Activated CD4-positive, alpha-beta memory T cell treated with anti-CD3 and anti-CD28 coated beads for 36 hours (primary cell): ENCODE measurements at places on chromosomes 13 and 19. TPM values are rescaled to one million over a fixed set of nuclear protein-coding genes. Genes with fewer than 3 reads are reported as not detected.

PRTN3 gene
- not detected for total RNA-seq

DNA sequence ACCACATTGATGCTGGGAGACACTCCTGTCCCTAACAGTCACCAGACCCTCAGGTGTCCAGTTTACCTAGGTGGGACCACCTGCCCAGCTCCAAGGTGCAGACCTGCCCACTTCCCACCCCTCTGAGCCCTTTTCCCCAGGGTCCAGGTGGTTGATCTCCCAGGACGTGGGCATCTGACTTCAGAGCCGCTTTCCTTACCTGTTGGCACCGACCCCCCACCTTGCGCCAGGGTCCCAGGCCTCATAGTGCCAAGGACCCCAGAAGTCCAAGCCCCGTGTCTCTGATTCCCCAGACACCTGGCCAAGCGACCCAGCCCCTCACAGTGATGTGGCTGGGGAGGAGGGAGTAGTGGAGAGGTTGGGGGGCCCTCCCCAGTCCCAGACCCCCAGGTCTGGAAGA lies 9.6 kb upstream of the BBC3 start:
- no peak overlapping the region for H3K4me3 ChIP-seq
- no peak for DNase-seq
- no peak overlapping the region for H3K27ac ChIP-seq
- peaks cover 26% of the 10 kb centered on the region for H3K4me1 ChIP-seq
- H3K36me3 ChIP-seq, result no peaks in the 10 kb centered on the region

FCER2 gene
- total RNA-seq, result 4.1 TPM

PTPRH gene
- not detected for total RNA-seq

- no peak for DNase-seq
- H3K36me3 ChIP-seq, result no peaks in the 10 kb centered on the region
- no peak overlapping the region for H3K4me3 ChIP-seq
- H3K4me1 ChIP-seq, result no peaks in the 10 kb centered on the region
- no peaks in the 10 kb centered on the region for H3K27me3 ChIP-seq
Observed at GRCh38 chr13:86601351-86601750, 802.1 kb upstream of the SLITRK6 start.

LHB gene
- 0.48 TPM for total RNA-seq

CASP14 gene
- total RNA-seq, result not detected

DNA sequence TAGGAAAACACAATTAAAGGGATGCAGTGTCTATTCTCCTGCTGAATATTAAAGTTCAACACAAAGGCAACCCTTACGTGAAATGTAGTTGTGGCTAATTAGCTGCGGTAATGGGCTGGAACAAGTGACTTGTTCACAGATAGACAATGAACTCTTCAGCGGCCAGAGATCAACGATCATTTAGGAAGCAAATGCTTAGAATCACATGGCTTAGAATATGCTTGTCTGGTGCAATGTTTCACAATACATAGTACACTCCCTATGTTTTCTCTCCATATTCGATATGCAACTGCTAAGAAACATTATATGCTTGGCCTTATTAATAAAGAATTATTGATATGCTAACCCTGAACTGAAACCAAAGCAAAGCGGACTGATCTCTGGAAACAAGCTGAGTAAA lies 25.7 kb upstream of the MTUS2 start:
- no peaks in the 10 kb centered on the region for H3K4me1 ChIP-seq
- no peak overlapping the region for H3K27ac ChIP-seq
- H3K36me3 ChIP-seq, result no peaks in the 10 kb centered on the region
- H3K4me3 ChIP-seq, result no peak overlapping the region
- H3K27me3 ChIP-seq, result peaks cover 8% of the 10 kb centered on the region

CD209 gene
- total RNA-seq, result not detected

DNA sequence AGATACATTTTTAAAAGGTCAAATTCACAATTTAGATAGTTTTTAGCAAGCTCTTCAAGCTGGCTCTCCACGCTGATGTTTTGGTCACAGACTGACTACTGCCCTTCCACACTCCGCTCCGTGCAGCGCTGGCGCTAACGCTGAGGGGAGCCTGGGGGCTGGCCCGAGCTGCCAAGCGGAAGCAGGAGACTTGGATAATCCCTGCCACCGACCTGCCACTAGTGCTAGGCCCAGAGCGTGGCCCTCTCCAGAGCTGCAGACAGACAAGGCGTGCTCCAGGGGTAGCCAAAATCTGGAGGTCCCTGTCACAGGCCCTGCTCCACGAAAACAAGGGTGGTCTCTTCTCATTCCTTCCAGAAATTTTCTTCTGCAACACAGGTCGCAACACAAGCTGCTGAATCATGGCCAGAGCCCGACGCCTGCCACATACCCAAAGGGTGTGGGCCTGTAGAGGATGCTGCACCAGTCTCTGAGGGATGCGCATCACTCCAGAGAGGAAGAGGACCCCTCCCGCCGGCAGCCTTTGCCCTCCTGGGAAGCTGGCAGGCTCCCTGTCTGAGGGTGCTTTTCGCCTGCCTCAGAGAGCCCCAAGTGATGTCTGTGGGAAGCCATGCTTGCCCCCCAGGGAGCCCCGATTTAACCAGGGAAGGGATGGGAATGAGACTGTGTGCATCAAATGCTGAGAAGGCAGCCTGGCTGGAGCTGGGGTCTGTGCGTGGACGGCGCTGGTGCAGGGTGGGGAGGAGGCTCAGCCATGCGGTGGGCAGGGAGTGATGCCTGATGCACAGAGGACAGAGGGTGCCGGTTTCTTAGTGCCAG lies 21.6 kb downstream of the CAPS start:
- DNase-seq, result no peak
- H3K27me3 ChIP-seq, result no peaks in the 10 kb centered on the region
- H3K36me3 ChIP-seq, result peaks cover 26% of the 10 kb centered on the region
- H3K4me3 ChIP-seq, result no peak overlapping the region
- no peak overlapping the region for H3K27ac ChIP-seq

RPS28 gene
- 2,091 TPM for total RNA-seq

SLITRK1 gene
- total RNA-seq, result not detected

CBY2 gene
- total RNA-seq, result not detected

DNA sequence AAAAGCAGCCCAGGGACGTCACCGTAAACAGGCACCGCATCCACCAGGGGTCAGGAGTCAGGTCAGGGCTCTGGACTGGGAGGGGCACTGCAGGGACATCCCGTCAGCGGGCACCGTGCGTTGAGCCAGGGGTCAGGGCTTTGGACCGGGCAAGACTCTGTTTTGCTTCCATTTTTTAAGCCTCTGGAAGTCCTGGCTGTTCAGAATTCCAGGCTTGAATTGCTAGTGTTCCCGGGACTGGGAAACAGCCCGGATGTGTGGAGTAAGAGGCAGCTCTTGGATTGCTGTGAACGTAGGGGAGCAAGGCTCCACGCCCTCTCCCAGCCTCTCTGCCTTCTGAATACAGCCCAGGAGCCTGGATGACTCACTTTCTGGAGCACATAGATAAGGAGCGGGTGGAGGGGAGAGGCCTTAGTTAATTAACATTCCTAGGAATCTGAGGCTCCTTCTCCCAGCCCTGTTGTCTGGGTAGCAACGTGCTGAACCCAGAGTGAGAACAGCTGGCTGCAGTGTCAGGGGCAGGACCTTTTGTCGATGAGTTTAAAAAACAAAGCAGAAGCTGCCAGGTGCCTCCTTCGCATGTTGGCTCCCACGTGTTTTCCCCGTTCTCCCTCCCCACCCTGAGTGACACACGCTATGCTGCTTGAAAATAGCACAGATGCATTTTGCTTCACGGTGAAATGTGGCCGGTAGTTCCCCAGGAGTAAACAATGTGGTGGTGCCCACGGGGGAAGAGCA lies 21.9 kb downstream of the ATP11A start:
- H3K4me1 ChIP-seq, result peaks cover 18% of the 10 kb centered on the region
- no peak overlapping the region for H3K4me3 ChIP-seq
- H3K27ac ChIP-seq, result no peak overlapping the region
- no peaks in the 10 kb centered on the region for H3K27me3 ChIP-seq
- no peak for DNase-seq

DNA sequence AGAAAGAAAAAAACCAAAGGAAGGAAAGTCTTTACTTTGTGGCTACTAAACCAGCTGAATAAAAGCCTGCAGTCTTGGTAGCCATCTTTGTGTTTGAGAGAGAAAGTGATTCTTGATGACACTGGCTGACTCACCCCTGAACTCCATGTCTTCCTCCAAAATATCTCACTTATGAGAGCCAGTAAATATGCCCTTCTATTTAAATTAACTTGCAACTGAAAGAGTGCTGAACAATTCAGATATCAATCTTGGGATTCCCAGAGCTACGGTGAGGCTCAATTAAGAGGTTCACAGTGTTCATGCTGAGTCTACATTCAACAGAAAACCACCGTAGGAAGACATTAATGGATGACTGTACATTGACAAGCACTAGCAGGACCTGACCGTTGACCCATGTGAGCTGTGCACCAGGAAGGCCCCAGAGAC lies 57.9 kb downstream of the KCTD12 start:
- peaks cover 10% of the 10 kb centered on the region for H3K4me1 ChIP-seq
- H3K36me3 ChIP-seq, result no peaks in the 10 kb centered on the region
- peak overlapping the region; percentile 1 for H3K27ac ChIP-seq
- DNase-seq, result peak; percentile 22
- no peak overlapping the region for H3K4me3 ChIP-seq
- H3K27me3 ChIP-seq, result peaks cover 2% of the 10 kb centered on the region

PRX gene
- total RNA-seq, result 1.7 TPM

DNA sequence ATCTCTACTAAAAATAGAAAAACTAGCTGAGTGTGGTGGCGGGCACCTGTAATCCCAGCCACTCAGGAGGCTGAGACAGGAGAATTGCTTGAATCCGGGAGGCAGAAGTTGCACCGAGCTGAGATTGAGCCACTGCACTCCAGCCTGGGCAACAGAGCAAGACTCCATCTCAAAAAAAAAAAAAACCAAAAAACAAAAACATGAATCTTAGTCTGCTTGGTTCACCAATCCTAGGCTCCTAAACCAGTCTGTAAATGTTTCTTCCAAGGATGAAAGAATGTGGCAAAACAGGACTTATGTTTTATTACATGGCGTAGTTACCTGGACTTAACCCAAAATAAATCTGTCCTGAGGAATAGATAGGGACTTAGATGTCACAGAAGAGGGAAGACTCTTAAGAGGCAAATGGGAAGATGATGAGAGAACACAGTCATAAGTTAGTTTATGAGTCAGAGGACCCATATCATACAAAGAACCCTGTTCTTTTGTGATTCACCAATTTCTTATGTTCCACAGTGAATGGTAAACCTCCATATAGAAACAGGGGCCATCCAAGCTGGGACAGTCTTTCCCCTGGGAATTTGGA lies 6.9 kb upstream of the FBXL3 start:
- H3K27me3 ChIP-seq, result no peaks in the 10 kb centered on the region
- no peak overlapping the region for H3K27ac ChIP-seq
- DNase-seq, result no peak
- H3K36me3 ChIP-seq, result no peaks in the 10 kb centered on the region

PLPP2 gene
- 0.51 TPM for total RNA-seq

DNA sequence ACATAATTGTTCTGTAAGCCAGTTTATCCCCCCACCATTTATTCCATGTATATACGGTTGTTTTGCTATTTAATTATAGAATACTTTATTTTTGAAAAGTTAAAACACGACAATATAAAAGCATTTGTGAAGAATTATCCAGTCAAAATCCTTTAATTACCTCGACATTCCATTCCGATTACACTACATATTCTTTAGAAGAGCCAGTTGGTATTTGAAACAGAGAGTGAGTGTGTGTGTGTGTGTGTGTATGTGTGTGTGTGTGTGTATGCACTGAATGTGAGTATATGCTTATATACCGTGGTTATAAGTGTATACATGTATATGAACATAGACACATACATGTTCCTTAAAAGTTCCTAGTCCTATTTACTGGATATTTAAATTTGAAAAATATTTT lies 87.8 kb upstream of the KLF5 start:
- no peak overlapping the region for H3K27ac ChIP-seq
- no peak for DNase-seq
- no peak overlapping the region for H3K4me3 ChIP-seq
- H3K4me1 ChIP-seq, result no peaks in the 10 kb centered on the region
- H3K27me3 ChIP-seq, result no peaks in the 10 kb centered on the region

LILRB4 gene
- not detected for total RNA-seq

DNA sequence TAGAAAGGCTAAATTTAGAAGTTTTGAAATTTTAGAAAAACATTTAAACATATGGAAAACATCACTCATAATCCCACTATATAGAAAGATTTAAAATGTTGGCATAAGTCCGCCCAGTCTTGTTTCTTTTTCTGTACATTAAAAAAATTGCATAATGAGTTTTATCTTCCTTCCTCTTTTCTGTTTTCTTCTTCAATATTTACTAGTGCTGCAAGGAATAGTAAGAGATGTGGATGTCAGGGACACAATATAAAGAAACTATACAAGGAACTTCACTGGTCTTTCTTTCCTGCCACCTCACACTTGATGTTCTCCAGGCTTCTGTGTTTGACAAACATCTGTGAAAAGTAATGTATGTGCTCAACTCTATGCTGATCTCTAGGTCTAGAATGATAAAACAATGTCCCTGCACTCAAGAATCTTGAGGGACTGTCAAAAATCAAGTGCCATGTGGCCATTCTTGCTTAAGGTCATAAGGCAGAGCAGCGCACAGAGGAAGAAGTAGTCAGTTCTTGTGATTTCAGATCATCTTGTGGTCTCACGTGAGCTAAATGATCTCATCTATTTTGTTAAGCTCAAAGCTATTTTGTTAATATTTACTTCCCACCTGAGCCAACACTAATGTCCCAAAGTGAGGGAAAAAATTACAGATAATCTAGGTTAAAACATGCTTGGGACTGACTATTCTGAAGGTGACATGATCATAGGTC lies 186.9 kb upstream of the OBI1 start:
- H3K4me1 ChIP-seq, result no peaks in the 10 kb centered on the region
- no peaks in the 10 kb centered on the region for H3K36me3 ChIP-seq
- DNase-seq, result no peak
- peaks cover 4% of the 10 kb centered on the region for H3K27me3 ChIP-seq

DNA sequence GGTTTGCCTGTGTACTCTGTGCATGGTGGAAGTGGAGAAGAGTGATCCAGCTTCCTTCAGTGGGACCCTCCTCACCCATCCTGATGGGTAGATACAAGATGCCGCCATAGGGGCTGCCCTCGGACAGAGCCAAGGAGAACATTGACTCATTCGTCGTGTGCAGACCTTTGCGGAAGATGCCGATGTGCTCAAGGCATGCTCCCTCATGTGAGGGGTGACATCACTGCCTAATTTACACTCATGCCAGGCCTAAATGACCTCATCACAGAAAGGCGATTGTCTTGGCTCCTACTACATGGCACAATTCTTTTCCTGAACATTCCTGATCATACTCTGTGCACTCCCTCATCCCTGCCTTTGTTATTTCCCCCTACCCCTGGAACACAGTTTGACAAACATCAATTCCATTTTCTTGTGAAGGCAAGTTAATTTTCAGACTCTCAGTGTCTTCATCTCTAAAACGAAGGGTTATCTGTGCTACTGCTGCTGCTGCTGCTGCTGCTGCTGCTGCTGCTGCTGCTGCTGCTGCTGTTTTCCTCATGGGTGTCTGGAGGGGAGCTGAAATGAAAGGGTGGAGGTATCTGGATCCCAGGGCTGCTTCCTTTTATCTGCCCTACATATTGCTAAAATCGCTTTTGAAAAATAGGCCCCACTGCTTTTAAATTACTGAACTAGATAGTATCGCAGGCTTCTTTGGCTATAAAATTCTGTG lies 146.5 kb upstream of the ARGLU1 start:
- H3K4me3 ChIP-seq, result no peak overlapping the region
- H3K36me3 ChIP-seq, result no peaks in the 10 kb centered on the region
- no peaks in the 10 kb centered on the region for H3K4me1 ChIP-seq
- no peak for DNase-seq
- no peak overlapping the region for H3K27ac ChIP-seq
- peaks cover 2% of the 10 kb centered on the region for H3K27me3 ChIP-seq
